ENCODE measurements at places on chromosomes 12 and 14.

GRCh38 chr12:52327830-52328500 lies 6.8 kb upstream of the KRT83 start:
- no peak for DNase-seq

DNA sequence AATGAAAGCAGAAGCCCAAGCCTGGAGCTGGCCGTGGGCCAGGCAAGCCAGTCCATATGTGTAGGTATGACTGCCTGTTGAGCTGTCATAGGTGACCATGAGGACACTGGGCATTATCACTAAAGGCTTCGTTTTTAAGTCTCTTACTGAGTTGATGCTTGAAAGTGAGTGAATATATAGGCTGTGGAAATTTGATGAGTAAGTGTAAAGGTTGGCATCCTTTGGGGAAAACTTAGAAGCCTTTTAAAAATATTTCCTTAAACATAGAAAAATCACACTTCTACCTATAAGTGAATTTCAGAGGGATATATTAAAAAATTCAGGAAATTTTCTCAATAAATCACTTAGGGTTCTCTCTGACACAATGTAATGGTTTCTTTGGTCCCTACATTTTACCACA lies 396.5 kb downstream of the FOXG1 start:
- no peak for DNase-seq

DNA sequence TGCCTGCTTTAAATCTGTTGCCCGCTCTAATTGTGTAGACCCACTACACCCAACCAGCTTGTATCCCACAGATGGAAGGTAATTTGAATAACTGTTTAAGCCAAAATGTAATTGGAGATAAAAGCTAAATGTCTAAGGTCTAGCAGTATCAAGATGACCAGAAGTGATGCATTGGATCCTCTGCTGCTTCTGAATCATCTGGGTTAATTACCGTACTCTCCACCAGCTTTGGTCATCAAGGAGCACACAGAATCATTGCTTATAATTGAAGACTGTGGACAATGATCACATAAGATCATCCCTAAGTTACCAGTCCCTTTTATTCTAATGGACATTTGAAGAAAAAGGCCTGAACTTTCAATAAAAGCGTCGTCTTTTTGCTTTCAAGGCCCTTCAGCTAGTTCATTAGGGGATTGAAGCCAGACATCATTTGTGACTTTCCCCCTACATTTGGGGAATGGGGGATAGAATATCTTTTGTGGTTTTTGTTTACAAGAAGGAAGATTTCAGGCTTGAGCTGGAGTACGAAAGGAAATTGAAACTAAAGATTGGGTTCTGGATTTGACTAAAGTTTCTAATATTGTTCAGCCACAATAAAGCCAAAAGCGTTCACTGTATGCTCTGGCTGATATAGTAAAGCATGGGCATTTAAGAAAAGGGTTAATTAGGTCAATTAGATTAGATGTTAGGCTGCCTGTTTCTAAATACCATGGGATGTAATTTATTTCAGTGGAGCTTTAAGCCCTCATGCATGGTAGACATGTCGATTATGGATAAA lies 123.2 kb downstream of the CHST11 start:
- no peak for DNase-seq

GRCh38 chr14:94388384-94389103 lies at the start of gene SERPINA1:
TSS of gene SERPINA1 (minus strand) at chr14:94388602. CDS start at chr14:94383237, 5,365 bp downstream.
- peak; percentile 91 for DNase-seq

DNA sequence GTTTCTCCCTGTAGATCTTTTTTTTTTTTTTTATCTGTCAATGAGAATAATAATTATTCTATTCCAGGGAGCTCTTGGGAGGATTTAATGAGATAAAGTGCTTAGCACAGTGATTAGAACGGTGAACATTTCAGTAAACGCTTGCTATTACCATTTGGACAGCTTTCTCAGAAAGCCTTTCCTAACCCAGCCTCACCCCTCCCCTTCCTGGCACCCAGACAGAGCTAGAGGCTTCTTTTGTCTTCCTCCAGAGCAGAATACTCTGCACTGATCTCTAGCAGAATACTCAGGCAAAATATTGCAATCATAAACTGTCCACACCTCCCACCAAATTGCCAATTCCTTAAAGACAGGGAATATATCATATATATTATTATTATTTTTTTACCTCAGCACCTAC lies 66.6 kb downstream of the ERGIC2 start:
- no peak for DNase-seq

DNA sequence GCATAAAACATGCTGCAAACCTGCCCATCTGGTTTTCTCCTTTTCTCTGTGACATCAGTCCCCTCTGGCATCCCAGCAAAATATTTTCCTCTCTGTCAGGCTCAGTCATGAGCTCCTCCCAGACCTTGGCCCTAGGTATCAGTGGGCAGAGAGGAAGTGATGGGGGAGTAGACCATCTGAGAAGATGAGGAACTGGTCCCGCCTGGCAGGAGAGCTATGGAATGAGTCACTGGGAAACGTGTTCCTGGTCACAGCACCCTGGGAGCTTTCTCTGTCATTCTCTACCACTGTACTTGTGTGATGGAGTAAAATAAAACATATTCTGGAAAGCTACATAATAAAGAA lies 5.0 kb upstream of the SRSF9 start:
- peak; percentile 88 for DNase-seq

DNA sequence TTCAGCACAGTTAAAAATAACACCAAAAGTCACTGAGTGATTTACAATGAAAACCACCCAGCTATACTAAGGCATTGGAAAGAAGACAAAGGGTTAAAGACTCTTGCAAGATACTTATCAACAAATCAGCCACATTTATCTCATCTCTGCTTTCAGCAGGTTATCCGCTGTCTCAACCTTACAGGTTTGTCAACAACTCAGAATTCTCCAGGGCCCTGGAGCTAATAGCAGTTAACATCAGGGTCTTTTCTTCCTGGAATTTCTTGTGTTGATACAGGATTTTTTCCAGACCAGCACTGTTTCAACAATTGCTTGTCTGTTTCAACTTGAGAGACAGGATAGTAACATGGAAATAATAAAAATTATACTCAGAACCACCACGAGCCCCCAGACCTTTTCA lies 3.5 kb downstream of the PKP2 start:
- DNase-seq, result no peak

- DNase-seq, result no peak
Measured at GRCh38 chr12:53045696-53046045, 4.2 kb upstream of the TNS2 start.

DNA sequence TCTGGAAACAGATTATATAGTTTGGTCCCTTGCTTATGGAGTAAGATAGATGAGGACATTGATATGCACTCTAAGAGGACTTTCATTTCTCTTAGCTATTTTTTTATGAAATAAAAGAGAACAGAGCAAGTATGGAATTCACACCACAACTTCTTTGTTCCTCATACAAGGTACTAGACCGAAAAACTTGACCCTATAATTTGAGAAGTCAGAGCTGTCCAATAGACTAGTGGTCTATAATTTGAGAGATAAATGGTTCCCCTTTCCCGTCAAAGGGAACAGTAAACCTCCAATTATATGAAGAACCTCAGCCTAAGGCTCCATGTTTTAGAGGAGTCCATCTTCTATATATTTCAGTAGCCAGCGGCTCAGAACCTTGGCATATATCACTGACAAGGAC lies 58.5 kb upstream of the HIF1A start:
- no peak for DNase-seq

GRCh38 chr12:111749391-111749790 lies 17.3 kb upstream of the ALDH2 start:
- DNase-seq, result no peak

GRCh38 chr14:20628063-20628854 lies 13.2 kb downstream of the OR6S1 start:
- DNase-seq, result no peak

- no peak for DNase-seq
Measured at GRCh38 chr14:68974759-68975347, 4.2 kb downstream of the ACTN1 start.

DNA sequence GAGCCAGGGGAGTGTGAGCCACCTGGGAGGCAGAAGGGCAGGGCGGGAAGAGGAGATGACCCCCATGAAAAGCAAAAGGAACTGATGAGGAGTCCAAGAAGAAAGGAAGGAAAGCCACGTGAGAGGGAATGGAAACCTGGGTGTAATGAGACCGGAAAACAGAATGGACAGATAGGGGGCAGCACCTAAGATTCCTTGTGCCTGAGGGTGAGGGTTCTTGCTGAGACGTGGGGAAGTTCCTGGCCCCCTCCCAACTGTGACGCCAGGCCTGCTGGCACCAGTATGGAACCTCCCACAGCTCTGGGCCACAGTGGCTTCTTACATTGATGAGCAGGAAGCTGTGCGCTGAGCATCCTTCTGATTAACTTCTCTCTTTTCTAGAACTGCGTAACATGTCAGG lies 30.8 kb downstream of the TTC7B start:
- DNase-seq, result no peak

DNA sequence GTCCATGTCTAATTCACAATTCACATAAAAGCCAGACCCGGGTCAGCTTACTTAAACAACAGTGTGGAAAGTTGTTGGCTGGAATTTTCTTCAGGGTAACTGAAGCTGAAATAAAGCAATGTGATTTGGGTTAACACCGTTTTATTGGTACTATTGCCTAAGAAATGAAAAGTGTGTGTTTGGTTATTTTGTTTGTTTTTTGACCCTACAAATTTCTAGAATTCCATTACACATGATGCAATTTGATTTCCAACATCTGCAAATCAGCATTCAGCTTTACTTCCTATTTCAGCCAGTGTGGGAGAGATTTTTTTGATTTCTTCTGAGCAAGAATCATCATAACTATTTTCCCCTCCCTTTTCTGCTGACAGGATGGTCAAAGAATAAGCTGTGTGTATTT lies 45.7 kb upstream of the CLMN start:
- DNase-seq, result peak; percentile 71

- no peak for DNase-seq
Measured at GRCh38 chr12:102735104-102735503, 181.9 kb downstream of the PAH start.

DNA sequence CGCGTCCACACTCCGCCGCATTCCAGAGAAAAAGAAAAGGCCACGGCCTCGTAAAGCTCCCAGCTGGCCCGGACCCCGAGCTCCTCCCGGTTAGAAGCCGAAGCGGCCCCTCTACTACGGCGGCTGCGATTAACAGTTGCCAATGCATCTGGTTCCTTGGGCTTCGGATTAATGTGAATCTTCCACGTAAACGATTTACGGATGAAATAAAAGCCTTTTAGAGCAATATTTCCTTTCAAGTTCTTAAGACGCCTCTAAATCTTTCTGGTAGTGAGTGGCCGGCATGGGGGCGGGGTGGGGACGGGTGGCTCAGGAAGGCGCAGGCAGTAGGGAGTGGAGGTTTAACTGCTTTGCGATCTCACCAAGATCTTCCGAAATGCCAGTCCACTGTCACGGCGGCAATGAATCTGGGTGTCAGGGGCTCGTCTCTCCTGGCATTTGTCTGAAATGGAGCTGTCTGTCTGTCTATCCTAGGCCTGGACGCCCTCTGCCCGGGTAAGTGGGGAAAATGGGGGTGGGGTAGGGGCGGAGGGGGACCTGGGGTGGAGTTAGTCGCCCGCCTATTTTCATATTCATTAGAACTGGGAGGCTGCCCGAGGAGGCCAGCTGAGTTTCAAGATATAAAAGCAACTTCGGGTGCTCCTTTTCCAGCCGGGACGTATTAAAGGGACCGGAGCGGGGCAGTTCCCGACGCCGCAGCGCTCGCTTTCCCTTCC lies 413 bp upstream of the ALX1 start:
- DNase-seq, result no peak

GRCh38 chr12:82848845-82849244 lies 162.1 kb downstream of the TMTC2 start:
- no peak for DNase-seq

- no peak for DNase-seq
Measured at GRCh38 chr12:24293549-24293948, 344.1 kb upstream of the SOX5 start.

GRCh38 chr12:96980991-96981414 lies 73.9 kb downstream of the NEDD1 start:
- peak; percentile 92 for DNase-seq

- peak; percentile 0 for DNase-seq
Measured at GRCh38 chr12:4221258-4221620, 52.3 kb upstream of the CCND2 start.

- DNase-seq, result no peak
Measured at GRCh38 chr14:74898083-74898482, 16.4 kb downstream of the DLST start.

DNA sequence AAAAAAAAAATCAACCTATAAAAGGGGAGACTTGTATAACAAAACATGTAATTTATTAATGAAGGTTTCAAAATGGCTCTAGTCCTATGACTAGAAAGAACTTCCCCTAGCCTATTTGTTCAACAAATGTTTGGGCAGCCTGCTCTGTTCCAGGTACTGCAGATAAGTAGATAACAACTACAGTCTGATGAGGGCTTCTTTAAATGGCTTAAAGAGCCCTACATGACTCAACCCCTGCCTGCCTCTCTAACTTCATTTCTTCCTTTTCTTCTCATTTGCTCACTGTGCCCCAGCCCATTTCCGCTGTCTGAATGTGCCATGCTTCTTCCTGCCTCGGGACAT lies 21.5 kb downstream of the ALDH6A1 start:
- no peak for DNase-seq

- no peak for DNase-seq
Measured at GRCh38 chr12:591167-592023, 71.8 kb downstream of the NINJ2 start.

DNA sequence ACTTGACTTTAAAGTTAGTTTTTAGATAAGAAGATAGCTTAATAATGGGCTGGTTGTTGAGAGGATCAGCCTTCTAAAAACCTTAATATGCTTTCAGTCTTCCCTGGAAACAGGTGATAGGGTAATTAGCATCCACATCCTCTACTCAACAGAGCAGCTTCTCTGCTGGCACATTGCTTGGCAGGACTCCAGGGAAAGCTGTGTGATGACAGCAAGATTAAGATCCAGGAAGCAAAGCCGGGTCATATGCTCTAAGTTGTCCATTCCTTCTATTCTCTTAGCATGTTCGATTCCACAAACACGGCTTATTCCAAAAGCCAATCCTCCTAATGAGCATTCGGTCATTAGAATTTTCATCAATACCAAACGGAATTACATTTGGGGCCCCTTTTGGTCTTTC lies 87.0 kb downstream of the HMGA2 start:
- peak; percentile 77 for DNase-seq

- DNase-seq, result no peak
Measured at GRCh38 chr12:57927086-57927485, 14.3 kb upstream of the ATP23 start.

- DNase-seq, result no peak
Measured at GRCh38 chr14:100680439-100681051, 46.1 kb upstream of the DLK1 start.
